Endothelial cell (in vitro differentiated cells): ENCODE measurements at places on chromosomes 16 and 17. TPM values are rescaled to one million over a fixed set of nuclear protein-coding genes. Genes with fewer than 3 reads are reported as not detected.

Gene PRAC1
- total RNA-seq: not detected

Gene REXO5
- total RNA-seq: 2.4 TPM

GRCh38 chr16:57889522-57889921 is 81.4 kb downstream of the CNGB1 start:
- H3K27ac ChIP-seq: no peak overlapping the region
- DNase-seq: no peak
- peaks cover 6% of the 10 kb centered on the region for H3K27me3 ChIP-seq
- H3K36me3 ChIP-seq: no peaks in the 10 kb centered on the region

DNA sequence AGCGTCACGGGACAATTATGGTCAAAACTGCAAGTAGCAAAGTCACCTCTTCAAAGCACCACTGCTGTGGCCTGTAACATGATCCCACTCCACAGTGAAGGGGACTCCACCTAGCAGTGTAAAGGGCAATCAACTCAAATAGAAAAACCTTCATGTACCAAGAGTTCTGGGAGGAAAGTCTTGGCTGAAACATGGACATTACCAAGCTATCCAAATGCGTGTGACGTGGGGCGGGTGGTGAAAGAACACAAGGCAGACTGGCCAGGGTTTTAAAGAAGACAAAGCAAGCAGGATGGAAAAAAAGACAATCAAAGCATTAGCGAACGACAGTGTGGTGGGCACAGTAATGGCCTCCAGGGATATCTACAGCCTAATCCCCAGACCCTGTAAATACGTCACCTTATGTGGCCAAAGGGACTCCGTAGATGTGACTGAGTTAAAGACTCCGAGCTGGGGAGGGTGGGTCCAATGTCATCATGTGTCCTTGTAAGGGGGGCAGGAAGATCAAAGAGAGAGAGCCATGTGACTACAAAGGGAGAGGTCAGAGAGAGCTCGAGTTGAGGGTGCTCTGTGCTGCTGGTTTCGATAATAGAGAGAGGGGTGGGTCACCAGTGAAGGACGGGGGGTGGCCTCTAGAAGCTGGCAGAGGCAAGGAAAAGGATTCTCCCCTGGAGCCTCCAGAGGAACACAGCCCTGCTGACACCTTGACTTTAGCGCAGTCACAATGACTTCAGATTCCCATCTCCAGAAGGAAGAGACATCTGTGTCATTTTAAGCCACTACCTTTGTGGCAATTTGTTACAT is 6.0 kb downstream of the HSDL1 start:
- H3K36me3 ChIP-seq: peaks cover 6% of the 10 kb centered on the region
- H3K4me1 ChIP-seq: peaks cover 23% of the 10 kb centered on the region
- H3K27ac ChIP-seq: peak overlapping the region; percentile 4
- no peak overlapping the region for H3K4me3 ChIP-seq
- DNase-seq: no peak
- H3K27me3 ChIP-seq: peaks cover 7% of the 10 kb centered on the region
